Testis (tissue), 5 donors: ENCODE measurements at places on chromosomes 1 and 21. TPM values are rescaled to one million over a fixed set of nuclear protein-coding genes. Genes with fewer than 3 reads are reported as not detected.

HSPB7 gene
- total RNA-seq = 11.7 TPM

ST7L gene
- total RNA-seq = 97.2 TPM

MNDA gene
- total RNA-seq = 11.5 TPM

NECTIN4 gene
- total RNA-seq = 0.63 TPM

TXNIP gene
- total RNA-seq = 268 TPM

CD101 gene
- total RNA-seq = 0.79 TPM

- no peak for DNase-seq
Measured at GRCh38 chr1:117633423-117633822, 27.6 kb downstream of the TENT5C start.

- peak; percentile 40 for DNase-seq
Measured at GRCh38 chr1:174965362-174966007, 34.3 kb upstream of the CACYBP start.

- DNase-seq = no peak
Measured at GRCh38 chr1:63318201-63318979, 4.0 kb upstream of the FOXD3 start.

DNA sequence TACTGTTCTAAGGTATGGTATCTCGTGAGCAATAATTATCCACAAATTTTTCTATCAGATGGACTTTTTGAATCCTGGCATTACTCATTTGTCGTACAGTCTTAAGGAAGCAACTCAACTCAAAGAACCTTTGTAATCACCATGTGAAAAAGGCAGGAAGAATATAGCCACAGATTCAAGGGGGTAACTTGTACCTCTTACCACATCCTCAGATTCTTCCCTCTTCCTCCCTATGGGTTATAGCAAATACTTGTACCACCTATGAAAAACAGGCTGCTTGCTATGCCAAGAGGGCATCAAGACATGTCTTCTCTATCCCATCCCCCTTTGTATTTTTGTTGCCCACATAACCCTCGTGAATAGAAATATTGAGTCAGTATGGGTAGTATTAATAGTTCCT is 616.6 kb upstream of the USP24 start:
- no peak for DNase-seq

GRCh38 chr1:82598812-82599211 is 798.1 kb downstream of the ADGRL2 start:
- DNase-seq = no peak

DNA sequence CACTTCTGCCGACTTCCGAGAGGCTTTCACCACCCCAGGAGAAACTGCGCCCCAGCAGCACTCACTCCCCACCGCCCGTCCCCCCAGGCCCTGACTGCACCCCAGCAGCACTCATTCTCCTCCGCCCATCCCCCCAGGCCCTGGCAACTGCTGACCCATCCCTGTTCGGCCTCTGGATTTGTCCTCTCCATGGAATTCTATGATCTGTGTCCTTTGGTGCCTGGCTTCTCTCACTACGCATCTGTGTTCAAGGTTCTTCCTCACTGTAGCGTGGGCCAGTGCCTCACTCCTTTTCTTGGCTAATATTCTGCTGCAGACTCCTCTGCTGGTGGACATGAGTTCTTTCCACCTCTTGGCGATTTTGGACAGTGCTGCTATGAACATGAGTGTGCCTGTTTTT is 121.8 kb upstream of the ARHGEF16 start:
- DNase-seq = no peak

DNA sequence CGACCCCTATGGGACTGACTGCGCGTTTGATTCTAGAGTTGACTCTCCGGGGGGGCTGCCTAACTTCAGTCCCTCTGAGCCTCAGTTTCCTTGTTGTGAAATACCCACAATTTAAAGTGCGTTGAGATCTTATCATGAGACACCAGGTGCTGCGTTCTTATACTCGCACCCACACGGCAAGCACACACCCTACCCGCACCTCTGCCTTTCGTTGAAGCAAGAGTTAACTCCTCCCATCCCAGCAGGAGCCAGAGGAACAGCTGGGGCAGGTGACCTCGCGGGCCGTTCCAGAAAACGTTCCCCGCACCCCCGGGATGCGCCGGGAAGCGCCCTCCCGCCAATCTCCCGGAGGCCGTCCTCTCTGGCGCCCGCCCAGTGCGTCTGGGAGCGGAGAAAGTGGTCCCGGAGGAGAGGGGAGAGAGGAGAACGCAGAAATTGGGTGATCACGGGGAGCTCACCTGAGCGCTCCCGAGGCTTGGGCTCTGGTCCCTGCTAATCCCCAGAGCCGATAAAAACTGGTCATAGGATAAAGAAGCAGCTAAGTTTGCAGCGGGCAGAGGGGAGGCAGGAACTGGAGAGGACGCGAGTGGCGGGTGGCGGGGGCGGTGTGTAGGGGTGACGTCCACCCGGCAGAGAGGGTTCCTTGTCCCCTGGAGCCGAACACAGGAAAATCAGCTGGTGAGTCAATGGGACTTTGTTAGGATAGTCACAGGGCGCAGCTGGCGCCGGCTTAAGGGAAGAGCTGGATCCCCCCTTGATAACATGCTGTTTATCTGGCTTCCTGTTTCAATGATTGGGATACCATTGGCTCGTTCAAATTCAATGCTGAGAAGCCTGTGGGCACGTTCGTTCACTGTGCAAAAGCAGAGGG is 869 bp downstream of the NAV1 start:
- DNase-seq = peak; percentile 42

GRCh38 chr1:119682141-119682540 is 29.6 kb upstream of the PHGDH start:
- no peak for DNase-seq

DNA sequence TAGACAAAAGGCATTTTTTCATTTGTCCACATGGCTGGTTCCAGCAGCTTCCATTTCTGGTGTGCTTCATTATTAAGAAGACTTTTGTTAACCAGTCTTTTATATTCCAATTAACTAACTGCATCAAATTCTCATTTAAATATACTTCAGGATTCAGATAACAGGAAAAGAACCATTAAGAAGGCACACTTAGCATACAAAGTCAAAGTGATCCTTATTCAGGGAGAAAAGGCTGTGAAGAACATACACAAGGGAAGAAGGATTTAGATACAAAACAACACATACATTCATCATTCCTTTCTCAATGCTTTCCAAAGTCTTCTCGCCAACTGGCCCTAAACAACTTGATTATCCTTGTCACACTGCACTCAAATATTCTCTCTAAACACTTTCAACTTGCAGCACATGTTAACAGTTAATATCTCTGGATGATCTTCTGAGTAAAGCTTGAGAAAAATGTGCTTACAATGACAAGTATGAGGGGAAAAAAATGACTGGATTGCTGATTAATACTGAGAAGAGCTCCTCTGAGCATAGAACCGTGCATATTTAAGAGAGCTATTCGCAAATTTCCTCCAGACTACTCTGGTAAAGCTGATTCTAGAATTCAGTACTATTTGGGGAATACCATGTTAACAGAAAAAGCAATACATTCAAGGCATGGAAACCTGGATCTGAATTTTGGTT is 225.2 kb upstream of the TNR start:
- no peak for DNase-seq

- DNase-seq = no peak
Measured at GRCh38 chr1:192167911-192168700, 9.8 kb downstream of the RGS18 start.

DNA sequence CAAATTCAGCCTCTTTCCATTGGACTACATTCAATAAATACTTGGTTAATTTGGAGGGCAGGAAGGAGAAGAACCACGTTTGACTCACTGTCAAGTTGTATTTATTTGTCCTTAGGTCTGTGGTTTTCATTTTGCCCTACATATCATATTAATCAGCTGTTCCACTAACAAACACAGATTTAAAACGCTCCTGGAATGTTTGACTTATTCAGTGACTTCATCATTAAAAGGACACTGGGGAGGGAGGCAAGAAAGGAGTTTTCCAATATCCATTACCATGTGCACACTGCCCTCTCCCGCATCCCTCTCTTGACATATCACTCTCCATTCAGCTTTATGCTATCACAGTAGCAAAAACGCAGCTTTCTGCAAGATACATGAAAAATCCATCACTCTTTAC is 98.2 kb upstream of the C1orf87 start:
- DNase-seq = no peak

- no peak for DNase-seq
Measured at GRCh38 chr1:42940851-42941639, 17.6 kb downstream of the SLC2A1 start.

GRCh38 chr1:116454940-116455339 is 81.9 kb downstream of the ATP1A1 start:
- DNase-seq = no peak

- no peak for DNase-seq
Measured at GRCh38 chr1:8096105-8097011, 70.2 kb upstream of the ERRFI1 start.
